ENCODE measurements at places on chromosomes 7 and 10.

DNA sequence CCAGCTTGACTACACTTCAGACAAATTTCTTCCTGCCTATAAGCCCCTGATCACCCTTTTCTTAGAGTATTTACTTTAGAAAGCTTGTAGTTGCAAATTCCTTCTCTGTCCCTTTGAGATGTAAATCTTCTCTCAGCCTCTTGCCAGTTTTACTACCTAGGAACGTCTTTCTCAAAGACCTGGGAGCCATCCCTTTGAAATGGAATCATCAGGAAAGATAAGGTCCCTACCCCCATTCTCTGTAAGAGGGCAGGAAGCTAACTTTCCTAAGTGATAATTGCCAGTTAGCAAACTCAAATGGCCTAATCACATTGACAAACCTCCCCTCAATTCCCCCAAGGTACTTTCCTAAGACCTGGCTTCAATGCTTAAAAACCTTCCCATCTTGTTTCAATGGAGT lies 304.5 kb downstream of the MDFIC start:
- no peak for DNase-seq

DNA sequence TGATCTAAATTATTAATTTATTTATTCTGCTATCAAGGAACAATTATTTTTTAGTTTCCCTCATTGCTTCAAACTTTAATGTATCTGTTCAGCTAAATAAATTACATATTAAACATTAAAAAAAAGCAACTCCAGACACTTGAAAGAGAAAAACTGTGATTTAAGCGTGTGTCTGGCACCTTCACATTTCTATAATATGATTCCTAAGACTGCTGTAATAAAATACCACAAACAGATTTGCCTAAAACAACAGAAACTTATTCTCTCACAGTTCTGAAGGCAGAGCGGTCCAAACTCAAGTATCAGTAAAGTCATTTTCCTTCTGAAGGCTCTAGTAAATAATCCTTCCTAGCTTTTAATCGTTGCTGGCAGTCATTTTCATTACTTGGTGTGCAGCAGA lies 580.4 kb upstream of the KCND2 start:
- no peak for DNase-seq

DNA sequence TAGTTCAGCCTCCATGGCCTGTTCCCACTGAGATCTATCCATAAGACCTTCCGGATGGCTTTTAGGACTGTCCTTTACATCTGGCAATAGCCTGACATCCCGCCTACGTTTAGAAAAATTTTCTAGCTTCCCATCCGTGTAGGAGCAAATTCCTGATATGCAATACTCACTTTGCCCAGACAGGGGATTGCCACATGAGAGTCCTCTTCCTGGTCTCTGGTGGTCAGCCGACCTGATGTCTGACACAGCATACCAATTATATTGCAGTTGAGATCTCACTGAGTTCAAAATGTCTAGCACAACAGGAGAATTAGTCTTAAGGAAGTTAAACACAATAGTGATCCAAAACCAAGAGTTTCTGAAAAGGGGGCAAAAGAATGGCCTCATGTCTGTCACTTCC lies 9.4 kb upstream of the ETV1 start:
- DNase-seq: no peak

- no peak for DNase-seq
These were observed 527.2 kb downstream of the GATA3 start for GRCh38 chr10:8581521-8582225.

DNA sequence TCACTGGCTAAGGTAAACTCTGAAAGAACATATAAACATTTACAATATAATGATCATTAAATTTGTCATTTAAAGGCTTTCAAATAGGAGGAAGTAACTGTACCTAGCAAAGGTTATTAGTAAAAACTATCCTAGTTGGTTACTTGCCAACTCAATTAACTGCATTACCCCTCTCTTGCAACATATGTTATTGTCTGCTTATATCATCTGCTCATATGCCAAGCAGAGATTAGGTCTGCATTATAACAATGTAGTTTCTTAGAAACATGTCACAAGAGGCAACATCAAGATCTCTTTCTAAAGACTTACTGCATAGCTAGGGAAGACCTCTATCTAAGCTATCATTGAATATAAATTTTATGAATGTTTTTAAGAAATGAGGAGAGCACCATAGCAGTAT lies 132.5 kb downstream of the RELN start:
- DNase-seq: no peak

Data from chondrocyte (in vitro differentiated cells).